Activated T-helper 1 cell treated with anti-CD3 and anti-CD28 coated beads, Interleukin-12 subunit alpha, Interleukin-12 subunit beta, Interleukin-2, Interleukin-4 antibody, amounts not matched to agents 30 ng/mL and 10 ng/mL and 1 ng/mL, durations not matched to agents 14 hours and 24 hours and 36 hours (primary cell): ENCODE measurements at places on chromosomes 16 and 17. TPM values are rescaled to one million over a fixed set of nuclear protein-coding genes. Genes with fewer than 3 reads are reported as not detected.

DNA sequence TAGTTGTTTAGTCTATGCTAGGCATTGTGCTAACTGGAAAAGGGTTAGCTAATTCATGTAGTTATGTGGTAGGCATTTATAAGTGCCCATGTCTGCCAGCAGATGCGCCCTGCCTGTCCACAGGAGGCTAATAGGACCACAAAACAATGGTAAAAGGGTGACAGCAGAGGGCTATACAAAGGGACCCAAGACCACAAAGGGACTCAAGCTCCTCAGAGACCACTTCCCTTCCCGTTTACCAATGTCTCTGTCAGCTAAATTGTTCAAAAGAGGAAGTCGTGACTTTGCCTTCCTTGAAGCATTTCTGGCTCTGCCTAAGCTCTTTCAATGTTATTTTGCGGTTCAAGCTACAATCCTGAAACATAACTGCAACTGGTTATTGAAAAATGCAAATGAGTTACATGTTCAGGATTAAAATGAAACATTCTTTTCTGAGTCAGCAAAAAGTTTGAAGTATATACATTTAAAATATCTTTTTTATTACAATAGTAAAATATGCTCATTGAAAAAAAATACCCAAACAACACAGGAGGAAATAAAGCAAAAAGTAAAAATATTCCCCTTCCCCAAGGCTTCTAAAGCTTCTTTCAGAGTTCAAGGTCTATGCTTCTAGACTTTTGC is 149.2 kb downstream of the MAF start:
- DNase-seq: no peak

DNA sequence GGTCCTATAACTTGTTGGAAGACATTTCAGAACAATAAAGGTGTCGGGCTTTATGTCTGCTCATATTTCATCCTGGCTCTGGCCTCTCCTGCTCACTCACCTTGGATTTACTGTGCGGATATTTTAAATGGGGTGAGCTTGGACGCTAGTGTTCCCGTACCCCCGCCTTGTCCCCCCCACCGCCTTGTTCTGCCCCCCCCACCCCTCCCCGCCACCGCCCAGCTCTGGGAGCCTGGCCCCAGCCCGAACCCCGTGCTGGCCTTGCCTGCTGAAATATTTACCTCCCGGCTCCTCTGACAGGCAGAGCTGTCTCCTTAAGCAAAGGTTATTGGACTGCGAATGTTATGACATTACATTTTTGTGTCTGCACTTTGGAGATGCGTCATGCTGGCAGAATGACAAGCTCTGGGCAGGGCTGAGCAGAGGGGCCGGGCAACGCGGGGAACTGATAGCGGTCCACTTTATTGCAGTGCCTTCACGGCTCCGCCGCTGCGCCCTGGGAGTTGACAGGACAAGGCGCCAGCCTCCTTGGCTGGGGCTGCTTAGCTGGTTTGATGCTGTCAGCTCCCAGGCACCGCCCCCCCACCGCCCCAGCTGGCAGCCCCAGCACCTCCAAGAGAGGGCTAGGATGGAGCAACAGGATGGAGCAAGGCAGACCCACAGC is 222.5 kb upstream of the GSE1 start:
- DNase-seq: no peak

DNA sequence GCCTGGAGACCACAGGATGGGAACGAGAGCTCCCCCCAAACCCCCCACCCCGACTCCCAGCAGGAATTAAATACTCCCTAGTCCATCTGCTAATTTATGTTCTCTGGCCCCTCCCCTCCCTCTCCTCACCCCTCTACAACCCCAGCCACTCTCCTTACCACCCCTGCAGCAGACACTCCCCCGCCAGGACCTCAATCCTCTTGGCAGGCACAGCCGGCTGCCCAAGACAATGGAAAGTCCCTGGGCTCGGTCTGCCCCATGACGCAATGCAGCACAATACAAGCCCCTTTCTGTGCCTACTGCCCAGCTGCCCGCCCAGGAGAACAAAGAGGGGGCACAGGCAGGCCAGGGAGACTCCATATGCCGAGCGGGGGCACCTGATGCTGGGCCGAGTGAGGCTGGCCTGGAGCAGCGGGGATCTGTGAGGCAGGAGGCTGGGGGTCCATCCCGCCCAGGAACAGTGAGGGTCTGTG is 30.3 kb upstream of the CDC42EP4 start:
- no peak for DNase-seq

EPOP gene
- total RNA-seq: 56.5 and 58.8 TPM in 2 replicates
